ENCODE measurements at places on chromosomes 6 and 20. TPM values are rescaled to one million over a fixed set of nuclear protein-coding genes. Genes with fewer than 3 reads are reported as not detected.

Gene SALL4
- 0.17 TPM for total RNA-seq

Gene PPIL6
- not detected for total RNA-seq

Gene SLC35F1
- total RNA-seq = not detected

Gene FHL5
- total RNA-seq = not detected

Gene PTCRA
- not detected for total RNA-seq

Gene HLA-DPA1
- total RNA-seq = not detected

Gene SMIM29
- total RNA-seq = 15.3 TPM
